ENCODE measurements at places on chromosomes 4 and X. TPM values are rescaled to one million over a fixed set of nuclear protein-coding genes. Genes with fewer than 3 reads are reported as not detected.
A peak's percentile ranks its signal among the peaks of the same experiment; 100 is the strongest.

- no peak for DNase-seq
These were observed 9.3 kb downstream of the PJA1 start for GRCh38 chrX:69155786-69156520.

DNA sequence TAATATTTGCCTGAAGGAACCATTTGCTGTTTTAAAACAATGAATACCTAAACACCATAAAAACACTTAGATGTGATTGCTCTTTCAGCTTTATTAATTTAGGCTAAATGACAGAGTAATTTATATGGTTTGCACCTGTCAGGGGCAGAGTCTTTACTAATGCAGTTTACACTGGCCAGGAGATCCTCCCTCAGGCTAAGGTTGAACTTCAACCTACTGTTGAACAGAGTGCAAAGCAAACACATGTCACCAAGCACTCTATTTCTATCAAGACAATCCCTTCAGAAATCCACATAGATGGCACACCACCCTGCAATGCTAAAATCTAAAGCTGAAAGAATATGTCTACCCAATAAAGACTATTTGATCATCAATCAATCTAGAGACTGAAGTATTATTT lies 147.3 kb downstream of the KLHL13 start:
- DNase-seq = no peak

Gene RGS12
- 12.5 TPM for total RNA-seq

DNA sequence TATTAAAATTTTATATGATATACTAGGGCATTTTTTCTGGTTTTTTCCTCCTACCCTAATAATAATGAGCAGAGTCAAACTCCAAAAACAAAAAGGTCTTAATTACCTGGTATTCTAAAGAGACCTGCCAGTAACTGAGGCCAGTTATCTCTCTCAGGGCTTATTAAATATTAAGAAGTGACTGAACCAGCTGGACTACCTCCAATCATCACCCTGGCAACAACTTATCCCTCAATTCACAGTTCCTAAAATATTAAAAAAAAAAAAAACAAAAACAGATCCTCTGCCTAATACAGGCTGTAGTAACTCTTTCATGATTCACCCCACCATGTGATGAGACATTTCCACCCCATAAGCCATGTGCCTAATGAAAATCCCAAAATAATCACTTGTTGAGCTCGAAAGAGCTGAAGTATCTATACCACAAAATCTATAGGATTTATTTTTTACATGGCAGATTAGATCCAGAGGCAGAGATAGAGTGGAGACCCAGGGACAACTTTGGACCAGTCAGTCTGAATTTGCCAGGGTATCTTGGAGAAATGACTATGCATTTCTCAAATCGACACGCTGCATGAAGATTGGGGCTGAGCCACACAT lies 698.0 kb downstream of the FAT4 start:
- no peak for DNase-seq

DNA sequence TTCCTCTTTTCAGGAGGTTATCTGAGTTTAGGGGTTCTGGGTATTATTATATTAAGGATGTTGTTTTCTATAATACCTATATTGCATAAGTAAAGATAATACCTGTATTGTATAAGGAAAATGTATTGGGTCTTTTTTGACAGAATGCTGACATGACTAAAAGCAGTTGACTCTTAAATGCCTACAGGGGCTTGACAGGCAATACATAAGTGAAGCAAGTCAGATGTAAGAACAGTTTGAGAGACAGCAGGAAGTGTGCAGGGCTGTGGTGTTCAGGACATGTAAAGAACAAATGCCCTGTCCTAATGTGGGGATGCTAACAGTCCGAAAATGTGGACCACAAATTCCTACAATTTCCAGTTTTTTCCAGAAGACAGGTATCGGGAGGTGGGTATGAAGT lies 30.2 kb upstream of the NDST3 start:
- DNase-seq = no peak

DNA sequence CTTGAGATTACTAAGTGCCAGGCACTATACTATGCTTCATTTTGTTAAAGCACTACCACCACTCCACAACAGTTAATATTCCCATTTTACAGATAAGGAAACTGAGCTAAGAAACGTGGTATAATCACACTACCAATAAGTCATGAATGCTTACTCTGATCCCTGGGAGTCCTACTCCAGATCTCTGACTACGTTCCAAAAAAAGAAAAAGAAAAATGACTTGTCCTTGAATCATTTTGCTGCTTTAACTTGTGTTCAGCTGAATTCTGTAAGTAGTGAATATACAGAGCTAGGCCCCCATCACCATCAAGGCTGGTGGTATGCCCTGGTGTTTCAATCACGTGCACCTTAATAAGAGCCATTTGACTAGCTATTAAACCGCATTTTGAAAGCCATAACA lies 39.4 kb downstream of the LDB2 start:
- DNase-seq = no peak

DNA sequence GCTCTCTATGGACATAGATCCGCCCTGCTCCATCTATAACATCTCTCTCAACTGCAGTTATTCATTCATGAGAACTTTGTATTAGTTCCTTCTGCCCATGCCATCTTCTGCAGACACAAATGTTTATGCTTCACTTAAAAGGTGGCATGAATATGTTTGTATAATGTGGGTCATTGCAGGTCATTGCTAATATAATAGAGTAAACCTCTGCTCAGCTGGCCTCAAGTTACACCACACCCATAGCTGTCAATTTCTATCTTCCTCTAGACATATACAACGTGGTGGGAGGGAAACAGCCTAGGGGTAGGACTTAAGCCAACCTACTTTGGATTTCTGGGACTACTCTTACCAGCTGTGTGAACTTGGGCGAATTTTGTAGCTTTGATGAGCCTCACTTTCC lies 129.8 kb downstream of the ATXN3L start:
- DNase-seq = no peak

Gene IL3RA
- total RNA-seq = 0.78 TPM

DNA sequence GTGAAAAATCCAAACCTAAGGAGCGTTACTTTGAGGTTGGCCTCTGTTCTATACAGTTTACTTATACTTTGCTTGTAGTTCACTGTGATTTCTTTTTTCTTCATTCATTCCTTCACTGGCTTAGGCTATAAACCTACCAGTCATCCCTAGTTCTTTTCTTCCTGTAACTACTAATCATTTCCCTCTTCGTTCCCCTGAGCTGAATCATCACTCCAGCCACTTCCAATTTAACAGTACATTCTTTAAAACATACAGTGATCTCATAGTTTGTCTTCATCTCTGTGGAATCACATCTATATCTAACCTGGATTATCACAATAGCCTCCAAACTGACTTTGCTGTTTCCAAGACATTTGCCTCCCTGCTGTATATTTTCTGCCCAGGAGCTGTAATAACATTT lies 25.2 kb upstream of the NPFFR2 start:
- DNase-seq = no peak

GRCh38 chrX:129522184-129523078 lies 859 bp downstream of the SMARCA1 start:
- DNase-seq = peak; percentile 61

- no peak for DNase-seq
These were observed 371.1 kb upstream of the NDST4 start for GRCh38 chr4:115484479-115484878.

- DNase-seq = no peak
These were observed 473 bp upstream of the TKTL2 start for GRCh38 chr4:163474027-163474426.

Measured in body of pancreas (tissue), 4 donors.